ENCODE measurements at places on chromosomes 4 and X.

DNA sequence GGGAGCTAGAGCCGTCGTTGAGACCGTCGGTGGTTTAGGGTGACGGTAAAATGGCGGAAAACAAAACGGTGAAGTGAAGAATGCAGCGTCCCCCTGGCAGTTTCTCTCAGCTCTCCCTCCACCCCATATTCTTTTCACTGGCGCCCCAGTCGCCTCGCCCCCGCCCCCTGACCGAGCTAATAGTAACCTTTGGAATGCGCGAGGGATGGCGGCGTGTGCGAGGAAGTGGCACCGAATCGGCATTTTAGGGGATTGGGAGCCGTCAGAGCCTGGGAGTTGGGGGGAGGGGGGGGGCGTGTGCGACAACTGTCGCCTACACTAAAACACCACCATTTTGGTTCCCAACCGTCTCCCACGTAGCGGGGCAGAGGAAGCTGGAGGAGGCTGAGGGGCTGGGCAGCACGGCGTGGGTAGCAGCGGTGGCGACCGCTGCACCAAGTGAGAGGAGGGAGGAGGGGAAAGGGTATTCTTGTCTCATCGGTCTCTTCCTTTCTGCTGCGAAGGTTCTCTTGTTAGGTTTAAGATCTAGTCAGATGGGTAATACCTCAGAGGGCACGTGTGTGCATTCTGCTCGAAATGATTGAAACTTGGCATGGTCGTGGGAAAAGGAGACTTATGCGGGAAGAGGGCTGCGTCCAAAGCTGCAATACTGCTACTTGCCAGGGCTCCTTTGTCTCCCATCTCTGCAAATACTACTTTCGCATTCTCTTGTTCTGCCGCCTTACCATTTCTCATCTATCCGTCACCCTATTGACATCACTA is 840 bp downstream of the ZNF711 start:
- DNase-seq: peak; percentile 50

DNA sequence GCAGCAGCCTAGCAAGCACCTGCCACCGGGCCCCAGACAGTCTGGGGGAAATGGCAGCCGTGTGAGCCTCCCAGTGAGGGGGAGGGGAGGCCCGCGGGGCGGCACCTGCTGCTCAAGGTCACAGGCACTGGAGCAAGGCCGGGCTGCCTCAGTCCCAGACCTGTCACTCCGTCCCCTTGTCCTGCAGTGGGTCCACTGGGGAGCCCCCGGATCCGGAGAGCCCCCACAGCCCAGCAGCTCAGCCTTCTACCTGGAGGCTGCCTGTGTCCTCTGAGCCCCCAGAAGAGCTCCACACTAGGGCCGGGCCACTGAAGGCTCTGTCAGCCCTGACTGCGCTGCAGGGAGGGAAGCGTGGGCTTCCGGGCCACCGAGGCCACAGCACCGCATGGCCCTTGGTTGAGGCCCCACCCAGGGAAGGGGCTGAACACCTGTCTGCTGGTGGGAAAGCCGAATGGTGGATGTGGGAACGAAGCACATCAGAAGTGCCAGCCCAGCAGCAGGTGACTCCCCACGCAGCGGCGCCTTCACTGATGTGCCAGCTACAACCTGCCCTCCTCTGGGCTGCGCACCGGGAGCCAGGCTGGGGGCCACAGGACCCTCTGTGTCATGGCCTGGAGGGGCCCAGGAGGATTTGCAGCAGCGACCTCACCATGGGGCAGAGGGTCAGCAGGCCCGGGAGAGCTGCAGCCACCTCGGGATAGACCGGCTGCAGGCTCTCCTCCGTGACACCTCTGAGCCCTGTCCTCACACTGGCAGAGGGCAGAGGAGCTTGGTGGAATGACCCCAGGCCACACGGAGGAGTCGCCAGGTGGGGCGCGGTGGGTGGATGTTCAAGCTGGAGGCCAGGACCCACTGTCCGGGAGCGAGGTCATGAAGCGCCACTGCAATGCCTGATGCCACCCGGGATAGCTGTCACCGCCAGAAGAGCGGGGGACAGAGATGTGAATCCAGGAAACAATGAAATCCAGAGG is 35.0 kb upstream of the MXD4 start:
- DNase-seq: no peak

DNA sequence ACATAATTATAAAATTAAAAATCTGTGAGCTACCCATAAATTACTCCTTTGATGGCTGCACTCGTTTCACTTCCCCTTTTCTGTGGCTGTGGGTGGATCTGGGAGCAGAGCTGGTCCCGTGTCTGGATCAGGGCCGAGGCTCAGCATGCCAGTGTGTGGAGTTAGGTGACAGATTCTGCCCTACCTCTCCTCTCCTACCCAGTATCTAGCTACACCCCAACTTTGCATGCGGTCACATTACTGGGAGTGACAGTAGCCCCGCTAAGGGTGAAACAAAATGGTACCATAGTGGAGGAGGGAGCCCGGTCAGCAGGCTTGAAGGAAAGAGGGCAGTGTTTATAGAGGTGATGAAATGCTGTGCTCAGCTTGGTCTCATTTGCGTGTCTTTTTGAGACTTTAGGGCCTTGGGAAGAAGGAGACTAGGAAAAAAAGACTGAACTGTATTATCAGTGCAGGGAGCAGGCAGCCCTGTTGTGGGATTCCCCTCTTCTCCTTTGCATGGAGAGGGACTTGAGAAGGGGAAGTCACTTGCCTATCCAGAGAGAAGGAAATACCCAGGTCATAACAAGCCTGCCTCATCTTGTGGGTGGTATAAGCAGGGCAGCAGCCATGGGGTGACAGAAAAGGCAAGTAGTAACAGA is 48.4 kb downstream of the ARHGAP10 start:
- no peak for DNase-seq

DNA sequence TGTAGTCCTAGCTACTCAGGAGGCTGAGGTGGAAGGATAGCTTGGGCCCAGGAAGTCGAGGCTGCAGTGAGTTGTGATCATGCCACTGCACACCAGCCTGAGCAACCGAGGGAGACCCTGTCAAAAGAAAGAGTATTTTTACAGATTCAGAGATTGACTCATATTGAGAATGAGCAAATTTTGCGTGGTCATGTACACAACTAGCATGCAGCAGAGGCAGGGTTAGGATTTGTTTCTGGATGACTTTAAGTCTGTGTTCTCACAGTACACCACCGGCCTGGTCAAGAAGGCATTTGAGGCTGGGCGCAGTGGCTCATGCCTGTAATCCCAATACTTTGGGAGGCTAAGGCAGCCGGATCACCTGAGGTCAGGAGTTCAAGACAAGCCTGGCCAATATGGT is 44.8 kb upstream of the CBR4 start:
- no peak for DNase-seq

DNA sequence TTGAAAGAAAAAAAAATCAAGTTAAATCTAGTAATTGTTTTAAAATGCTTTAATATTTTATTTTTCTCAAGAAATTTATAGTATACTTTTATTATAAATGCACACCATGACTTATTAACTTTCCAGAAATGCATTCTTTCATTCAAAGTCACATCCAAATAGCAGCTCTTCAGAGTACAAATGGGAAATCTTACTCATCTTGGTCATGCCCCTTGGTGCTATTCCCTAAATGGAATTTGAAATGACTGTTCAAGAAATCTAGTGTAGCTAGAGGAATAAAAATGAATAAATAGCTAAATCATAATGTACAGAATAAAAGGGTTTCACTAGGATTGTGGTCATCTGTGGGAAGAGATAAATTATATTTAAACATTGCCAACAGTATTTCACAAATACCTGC is 1139.7 kb downstream of the PCDH18 start:
- DNase-seq: peak; percentile 42

DNA sequence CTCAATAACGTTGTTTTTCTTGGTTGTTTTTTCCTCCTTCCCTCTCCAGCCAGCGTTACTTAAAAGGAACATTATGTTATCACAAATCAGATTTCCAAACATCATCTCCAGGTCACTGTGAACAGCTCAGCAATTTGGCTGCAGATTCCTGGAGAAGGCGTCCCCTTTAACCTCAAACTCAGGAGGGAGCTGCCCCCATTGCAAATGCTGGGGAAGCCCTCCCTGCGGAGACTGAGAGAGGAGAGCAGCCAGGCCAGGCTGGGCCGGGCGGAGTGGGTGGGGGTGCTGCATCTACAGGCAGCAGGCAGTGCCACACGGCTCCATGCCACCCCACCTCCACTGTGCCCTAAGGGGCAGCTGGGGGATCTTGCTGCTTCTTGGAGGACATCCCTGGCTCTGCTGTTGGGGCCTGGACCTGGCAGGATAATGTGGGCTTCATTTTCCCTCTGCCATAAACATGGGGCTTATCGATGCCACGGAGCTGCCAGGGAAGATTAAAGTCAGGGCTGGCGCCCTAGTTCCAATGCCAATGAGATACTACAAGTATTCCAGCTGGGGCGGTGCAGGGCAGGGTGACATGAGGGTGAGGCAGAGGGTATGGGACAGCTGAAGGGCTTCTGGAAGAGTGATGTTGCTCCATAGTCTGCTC is 148.8 kb downstream of the PJA1 start:
- no peak for DNase-seq

- no peak for DNase-seq
Measured at GRCh38 chrX:2781226-2781571, 29.4 kb downstream of the XG start.

- no peak for DNase-seq
Measured at GRCh38 chrX:32597777-32598176, 613.6 kb downstream of the DMD start.

- DNase-seq: no peak
Measured at GRCh38 chr4:41318839-41319530, 62.3 kb downstream of the UCHL1 start.

DNA sequence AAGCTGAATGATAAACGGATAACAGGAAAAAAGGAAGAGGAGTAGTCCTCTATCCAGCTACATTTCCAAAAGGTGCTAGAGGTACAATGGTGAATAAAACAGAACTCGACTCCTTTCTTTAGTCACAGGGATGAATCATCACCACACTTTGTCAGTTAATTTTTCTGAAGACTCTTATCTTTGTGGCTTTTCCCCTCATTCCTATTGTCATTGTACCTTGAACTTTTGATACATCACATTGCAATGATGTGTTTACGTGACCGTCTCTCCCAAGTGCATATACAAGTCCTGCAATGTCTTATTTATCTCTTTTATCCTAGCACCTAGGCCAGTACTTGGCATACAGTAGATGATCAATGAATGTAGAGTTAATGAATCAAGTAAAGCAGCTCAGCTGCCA is 134.7 kb downstream of the LHFPL1 start:
- DNase-seq: peak; percentile 9

DNA sequence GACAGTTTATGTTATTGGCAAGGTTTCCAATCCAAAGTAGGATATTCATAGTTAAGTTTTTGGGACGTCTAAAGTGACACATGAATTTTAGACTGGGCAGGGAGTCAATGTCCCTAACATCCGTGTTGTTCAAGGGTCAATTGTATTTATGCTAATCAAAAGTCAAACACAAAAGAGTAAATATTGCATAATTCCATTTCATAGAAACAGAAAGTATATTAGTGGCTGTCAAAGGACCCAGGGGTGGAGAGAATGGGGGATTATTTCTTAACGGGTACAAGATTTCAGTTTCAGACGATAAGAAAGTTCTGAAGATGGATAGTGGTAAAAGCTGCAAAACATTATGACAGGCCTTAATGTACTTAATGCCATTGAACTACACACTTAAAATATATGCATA is 971.8 kb upstream of the AGA start:
- DNase-seq: no peak

- DNase-seq: no peak
Measured at GRCh38 chrX:13540602-13541001, 28.8 kb upstream of the EGFL6 start.

GRCh38 chr4:2138846-2139500 is 79.8 kb downstream of the NAT8L start:
- DNase-seq: no peak

GRCh38 chr4:62399242-62399641 is 1199.1 kb downstream of the ADGRL3 start:
- no peak for DNase-seq

DNA sequence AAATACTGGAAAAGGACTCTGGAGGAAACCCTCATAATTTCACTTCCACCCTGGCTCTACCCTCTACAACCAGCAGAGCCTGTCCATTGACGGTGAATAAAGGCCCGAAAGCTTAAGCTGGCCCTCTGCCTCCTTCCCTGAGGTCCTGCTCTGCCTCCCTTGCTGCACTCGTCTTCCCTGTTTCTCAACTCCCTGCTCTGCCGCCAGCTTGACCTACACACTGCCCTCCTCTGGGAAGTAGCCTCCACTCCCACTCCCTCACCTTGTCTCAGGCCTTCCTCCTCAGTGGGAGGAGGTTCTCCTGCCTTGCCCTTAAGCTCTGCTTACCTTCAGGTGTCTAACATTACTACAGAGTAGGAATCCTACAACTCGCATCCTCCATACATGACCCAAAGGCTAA is 608.6 kb upstream of the NR3C2 start:
- no peak for DNase-seq

DNA sequence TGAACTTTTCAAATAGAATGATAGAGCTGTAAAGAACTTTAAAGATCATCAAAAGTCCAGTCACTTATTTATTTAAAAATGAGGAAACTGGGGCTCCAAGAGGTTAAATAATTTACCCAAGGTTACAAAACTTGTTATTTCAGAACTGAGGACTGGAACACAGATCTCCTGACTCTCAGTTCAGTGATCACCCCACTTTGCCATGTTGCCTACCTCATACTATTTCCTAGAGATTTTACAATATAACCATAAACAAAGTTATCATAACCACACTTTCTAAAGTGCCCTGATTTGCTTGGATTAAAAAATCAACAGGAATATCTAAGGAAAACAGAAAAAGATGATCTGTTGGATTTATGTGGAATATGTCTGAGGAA is 7.4 kb upstream of the ACSL4 start:
- no peak for DNase-seq

DNA sequence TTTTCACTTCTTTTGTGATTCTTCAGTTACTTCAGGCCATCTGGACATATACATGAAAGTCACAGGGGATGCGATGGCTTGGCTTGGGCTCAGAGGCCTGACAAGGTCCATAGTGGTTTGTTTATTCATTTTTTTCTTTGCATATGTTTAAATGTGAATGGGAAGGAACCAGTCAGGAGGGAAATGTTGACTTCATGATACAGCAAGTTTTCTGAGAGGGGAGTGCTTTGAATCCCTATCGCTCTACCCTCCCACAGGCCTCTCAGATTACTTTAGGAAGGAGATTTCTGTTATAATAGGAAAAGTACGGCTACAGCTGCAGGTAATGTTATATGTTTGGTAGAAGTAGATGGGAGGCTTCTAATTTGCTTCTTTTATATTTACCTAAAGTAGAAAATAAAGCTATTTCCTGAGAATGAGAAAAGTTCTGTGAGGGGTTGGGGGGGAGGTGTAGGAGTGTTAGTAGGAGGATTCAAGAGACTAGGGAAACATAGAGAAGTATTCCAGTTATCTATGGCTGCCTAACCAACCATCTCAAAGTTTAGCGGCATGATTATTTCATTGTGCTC is 322.9 kb downstream of the RAPGEF2 start:
- no peak for DNase-seq

GRCh38 chr4:151035328-151035727 is 20.2 kb upstream of the LRBA start:
- DNase-seq: no peak
